ENCODE measurements at places on chromosomes 4 and X.

DNA sequence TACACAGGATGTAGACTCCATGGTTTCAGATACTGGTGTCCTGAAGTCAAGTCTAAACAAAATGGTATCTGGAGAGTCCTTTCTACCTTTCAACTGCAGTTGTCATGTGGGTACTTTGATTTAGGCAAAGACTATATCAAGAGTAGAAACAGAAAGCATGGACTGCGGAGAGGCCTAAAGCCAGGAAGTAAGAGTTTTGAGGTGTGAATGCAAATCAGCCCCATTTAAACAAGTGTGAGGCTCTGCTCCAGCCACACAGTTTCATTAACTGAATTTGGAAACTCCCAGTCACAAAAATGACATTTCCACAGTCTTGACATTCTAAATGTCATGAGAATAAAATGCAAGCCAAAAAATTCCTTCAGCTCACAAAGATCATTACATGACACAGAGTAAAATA, 87.2 kb upstream of the MCF2 start:
- peak; percentile 6 for DNase-seq

DNA sequence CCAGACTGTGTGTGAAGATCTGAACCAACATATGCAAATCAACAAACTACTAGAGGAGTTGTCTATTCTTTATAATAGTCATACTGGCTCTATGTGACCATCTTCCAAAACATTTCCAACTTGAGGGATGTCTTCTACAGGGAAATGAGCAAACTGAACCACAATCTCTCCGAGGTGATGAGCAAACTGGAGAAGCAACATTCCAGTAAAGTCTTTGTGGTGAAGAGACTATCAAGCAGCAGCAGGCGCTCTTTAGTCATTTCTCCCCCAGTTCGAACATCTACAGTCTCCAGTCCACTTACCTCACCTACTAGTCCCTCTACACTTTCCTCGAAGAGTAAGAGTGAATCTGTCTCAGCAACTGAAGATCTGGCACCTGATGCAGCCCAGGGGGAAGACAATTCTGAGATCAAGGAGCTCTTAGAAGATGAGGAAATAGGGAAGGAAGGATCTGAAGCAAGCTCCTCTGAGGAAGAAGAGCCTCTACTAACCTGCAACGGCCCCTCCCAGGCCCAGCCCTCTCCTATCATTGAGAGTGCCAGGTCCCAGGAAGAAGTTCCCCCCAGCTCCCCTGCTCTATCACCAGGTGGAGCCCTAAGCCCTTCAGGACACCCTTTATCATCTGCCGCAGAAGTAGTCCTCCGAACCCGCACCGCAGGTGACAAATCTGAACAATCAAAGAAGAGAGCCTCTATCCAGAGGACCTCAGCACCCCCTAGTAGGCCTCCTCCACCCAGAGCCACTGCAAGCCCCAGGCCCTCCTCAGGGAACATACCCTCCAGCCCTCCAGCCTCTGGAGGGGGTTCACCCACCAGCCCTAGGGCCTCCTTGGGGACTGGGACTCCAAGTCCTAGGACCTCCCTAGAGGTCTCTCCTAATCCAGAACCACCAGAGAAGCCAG, 98.1 kb downstream of the HNRNPD start:
- no peak for DNase-seq

GRCh38 chr4:99856166-99856565, 38.1 kb downstream of the LAMTOR3 start:
- no peak for DNase-seq

DNA sequence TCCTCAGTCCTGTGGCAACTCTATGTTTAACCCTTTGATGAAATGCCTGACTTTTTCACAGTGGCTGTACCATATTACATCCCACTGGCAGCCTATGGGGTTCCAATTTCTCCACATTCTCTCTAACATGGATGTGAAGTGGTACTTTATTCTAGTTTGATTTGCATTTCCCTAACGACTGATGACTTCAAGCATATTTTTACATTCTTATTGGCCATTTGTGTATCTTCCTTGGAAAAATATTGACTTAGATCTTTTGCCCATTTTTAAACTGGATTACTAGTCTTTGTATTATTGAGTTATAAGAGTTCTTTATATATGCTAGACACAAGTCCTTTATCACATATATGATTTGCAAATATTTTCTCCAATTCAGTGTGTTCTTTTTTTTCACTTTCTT, 2.1 kb upstream of the RAB39B start:
- DNase-seq = no peak

DNA sequence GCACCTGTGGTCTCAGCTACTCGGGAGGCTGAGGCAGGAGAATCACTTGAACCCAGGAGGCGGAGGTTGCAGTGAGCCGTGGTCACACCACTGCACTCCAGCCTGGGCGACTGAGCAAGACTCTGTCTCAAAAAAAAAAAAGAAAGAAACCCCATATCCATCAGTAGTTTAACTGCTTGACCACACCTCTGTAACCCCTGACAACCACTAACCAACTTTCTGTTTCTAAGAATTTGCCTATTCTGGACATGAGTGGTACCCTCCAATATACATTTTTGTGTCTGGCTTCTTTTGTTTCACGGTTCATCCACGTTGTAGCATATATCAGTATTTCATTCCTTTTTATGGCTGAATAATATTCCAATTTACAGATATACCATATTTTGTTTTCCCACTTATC, 9.1 kb downstream of the PPAT start:
- no peak for DNase-seq

GRCh38 chr4:169369634-169370033, 98.9 kb upstream of the SH3RF1 start:
- DNase-seq = no peak

- DNase-seq = no peak
These were observed 20.7 kb upstream of the TMPRSS11E start for GRCh38 chr4:68426516-68426915.

DNA sequence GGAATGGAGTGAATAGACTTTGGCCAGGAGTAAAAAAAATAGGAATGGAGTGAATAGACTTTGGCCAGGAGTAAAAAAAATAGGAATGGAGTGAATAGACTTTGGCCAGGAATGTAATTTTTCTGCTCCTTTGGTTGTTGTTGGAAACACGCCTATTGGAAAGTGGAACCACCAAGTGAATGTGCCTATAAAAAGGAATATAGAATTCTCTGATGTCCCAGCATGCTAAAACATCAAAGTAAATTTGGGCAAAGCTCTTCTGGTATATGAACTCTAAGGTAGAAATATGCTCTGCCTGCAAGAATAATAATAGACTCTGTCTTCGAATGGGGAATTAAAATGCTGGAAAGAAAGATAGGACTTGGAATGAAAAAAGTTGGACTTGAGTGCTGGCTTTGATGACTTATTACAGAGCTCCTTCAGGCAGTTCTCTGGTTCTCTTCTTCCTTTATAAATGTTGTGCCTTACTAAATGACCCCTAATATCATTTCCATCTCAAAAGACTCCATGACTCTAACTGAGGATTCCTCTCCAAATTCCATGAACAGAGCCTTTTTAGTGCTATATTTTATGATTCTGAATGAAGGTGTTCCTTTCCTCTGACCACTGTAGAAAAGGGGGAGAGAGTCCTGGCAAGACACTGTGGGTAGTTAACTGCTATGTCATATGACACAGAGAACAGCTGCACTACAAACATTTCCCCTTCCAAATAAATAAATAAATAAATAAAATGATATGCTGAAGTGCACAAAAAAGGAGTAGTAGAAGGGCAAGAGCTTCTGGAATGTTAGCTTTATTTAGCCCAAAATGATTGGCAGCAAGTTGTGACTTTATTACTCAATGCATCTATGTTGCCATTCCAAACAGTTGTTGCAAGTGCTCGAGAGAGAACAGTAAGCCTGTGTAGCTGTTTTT, 13.5 kb upstream of the GBA3 start:
- DNase-seq = no peak

- DNase-seq = no peak
These were observed 18.6 kb upstream of the RNF128 start for GRCh38 chrX:106707771-106708454.

- DNase-seq = no peak
These were observed 125.7 kb upstream of the CPXCR1 start for GRCh38 chrX:88621278-88621677.

DNA sequence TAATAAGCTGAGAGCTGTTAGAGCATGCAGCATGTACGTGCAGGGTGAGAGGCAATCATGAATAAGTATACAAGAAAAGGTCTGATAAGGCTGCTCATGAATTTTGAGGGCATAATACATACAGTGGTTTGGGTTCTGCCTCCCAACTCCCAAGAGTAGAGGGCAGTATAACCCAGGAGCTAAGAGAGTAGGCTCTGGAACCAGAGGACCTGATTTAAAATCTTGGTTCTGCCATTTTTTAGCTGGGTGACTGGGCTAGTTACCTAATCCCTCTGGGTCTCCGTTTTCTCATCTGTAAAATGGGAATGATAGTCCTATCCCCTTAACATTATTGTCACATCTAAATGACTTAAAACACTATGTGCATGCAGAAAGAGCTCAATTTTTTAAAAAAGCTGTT, 85.3 kb downstream of the LNX1 start:
- DNase-seq = no peak

DNA sequence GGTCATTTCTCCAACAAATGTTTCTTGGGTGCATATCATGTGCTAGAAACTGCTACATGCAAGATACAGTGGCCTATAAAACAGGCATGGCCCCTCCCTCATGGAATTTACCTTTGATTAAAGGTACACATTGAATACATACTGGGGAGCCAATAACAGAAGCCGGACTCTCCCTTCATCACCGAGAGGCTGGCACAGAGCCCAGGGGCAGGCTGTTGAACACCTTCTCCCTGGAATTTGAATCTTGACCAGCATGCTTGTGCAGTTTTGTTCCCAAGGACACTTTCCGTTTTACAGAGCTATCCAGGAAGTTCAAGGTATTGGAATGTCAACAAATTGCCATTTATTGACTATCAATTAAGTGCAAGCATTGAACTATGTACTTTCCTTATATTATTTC, 33.2 kb downstream of the PPARGC1A start:
- no peak for DNase-seq

GRCh38 chr4:6352031-6352692, 82.5 kb downstream of the WFS1 start:
- DNase-seq = no peak

DNA sequence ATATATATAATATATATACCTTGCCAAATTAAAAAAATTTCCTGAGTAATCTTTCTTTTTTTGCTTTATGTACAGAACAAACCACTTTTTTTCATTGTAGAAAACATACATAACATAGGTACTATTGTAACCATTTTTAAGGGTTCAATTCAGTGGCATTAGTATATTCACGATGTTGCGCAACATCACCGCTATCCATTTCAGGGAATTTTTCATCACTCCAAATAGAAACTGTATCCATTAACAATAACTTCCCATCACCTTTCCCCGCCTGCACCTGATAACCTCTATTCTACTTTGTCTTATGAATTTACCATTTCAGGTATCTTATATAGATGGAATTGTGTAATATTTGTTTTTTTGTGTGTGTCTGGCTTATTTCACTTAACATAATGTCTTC, 124.7 kb downstream of the MGST2 start:
- DNase-seq = no peak

All from CD4-positive, alpha-beta T cell treated with Interleukin-10 for 1 hour (primary cell).